Endothelial cell of umbilical vein (primary cell): ENCODE measurements at places on chromosomes 7 and 10. TPM values are rescaled to one million over a fixed set of nuclear protein-coding genes. Genes with fewer than 3 reads are reported as not detected.

Gene OR2A1
- total RNA-seq = not detected in 2 replicates

Gene MRPL32
- 56.6 and 62.2 TPM in 2 replicates for total RNA-seq

Gene ACTL6B
- total RNA-seq = not detected in 2 replicates

Gene GCK
- 0.32 and 0.51 TPM in 2 replicates for total RNA-seq

Gene COL28A1
- total RNA-seq = not detected in 2 replicates

Gene PIK3CG
- total RNA-seq = 4.9 and 6.2 TPM in 2 replicates

Gene BHLHA15
- 1.2 and 1.5 TPM in 2 replicates for total RNA-seq

Gene PDZD7
- 0.55 and 1.6 TPM in 2 replicates for total RNA-seq

Gene TET1
- total RNA-seq = 1.3 and 1.5 TPM in 2 replicates

Gene AQP1
- total RNA-seq = 11.6 and 15.9 TPM in 2 replicates

Gene C7orf57
- not detected in 2 replicates for total RNA-seq

Gene PON1
- not detected in 2 replicates for total RNA-seq

Gene GHITM
- total RNA-seq = 113 and 114 TPM in 2 replicates

Gene LIPM
- not detected in 2 replicates for total RNA-seq

Gene VSTM4
- total RNA-seq = 0.07 and 0.12 TPM in 2 replicates

Gene STEAP1
- 39.1 and 42.7 TPM in 2 replicates for total RNA-seq

Gene LAMB1
- total RNA-seq = 703 and 734 TPM in 2 replicates

Gene LRRC17
- 22.7 and 31.9 TPM in 2 replicates for total RNA-seq

Gene NPFFR1
- not detected in 2 replicates for total RNA-seq

Gene PDE6C
- total RNA-seq = not detected in 2 replicates

Gene CALHM1
- total RNA-seq = not detected in 2 replicates

Gene BAG3
- total RNA-seq = 65.4 and 66.7 TPM in 2 replicates

Gene CYP3A7
- not detected in 2 replicates for total RNA-seq

Gene CD36
- total RNA-seq = 0.58 and 1.2 TPM in 2 replicates

Gene PI4K2A
- total RNA-seq = 19.7 and 20.4 TPM in 2 replicates

Gene GDF2
- not detected in 2 replicates for total RNA-seq

Gene PRSS1
- not detected in 2 replicates for total RNA-seq

Gene MBL2
- not detected in 2 replicates for total RNA-seq

Gene EN2
- total RNA-seq = not detected in 2 replicates

Gene CCDC172
- total RNA-seq = not detected in 2 replicates

Gene LRRD1
- 0.46 TPM in 1 of 2 replicates, not detected in the other for total RNA-seq

Gene POM121L12
- total RNA-seq = not detected in 2 replicates

Gene GSTO2
- 0.84 and 0.95 TPM in 2 replicates for total RNA-seq

Gene TSPAN15
- total RNA-seq = 78.4 and 100 TPM in 2 replicates

Gene SLC18A2
- not detected in 2 replicates for total RNA-seq

Gene ZNF503
- total RNA-seq = 2.2 and 2.7 TPM in 2 replicates

Gene CHAT
- total RNA-seq = not detected in 2 replicates

Gene SEC61G
- 201 and 206 TPM in 2 replicates for total RNA-seq

Gene RSPH10B
- 0.18 and 0.29 TPM in 2 replicates for total RNA-seq

Gene ETV1
- total RNA-seq = 16.6 and 18.7 TPM in 2 replicates

Gene SFTPD
- not detected in 2 replicates for total RNA-seq

Gene SPACDR
- 1.5 and 4.1 TPM in 2 replicates for total RNA-seq
